ENCODE measurements at places on chromosomes 4 and X.

DNA sequence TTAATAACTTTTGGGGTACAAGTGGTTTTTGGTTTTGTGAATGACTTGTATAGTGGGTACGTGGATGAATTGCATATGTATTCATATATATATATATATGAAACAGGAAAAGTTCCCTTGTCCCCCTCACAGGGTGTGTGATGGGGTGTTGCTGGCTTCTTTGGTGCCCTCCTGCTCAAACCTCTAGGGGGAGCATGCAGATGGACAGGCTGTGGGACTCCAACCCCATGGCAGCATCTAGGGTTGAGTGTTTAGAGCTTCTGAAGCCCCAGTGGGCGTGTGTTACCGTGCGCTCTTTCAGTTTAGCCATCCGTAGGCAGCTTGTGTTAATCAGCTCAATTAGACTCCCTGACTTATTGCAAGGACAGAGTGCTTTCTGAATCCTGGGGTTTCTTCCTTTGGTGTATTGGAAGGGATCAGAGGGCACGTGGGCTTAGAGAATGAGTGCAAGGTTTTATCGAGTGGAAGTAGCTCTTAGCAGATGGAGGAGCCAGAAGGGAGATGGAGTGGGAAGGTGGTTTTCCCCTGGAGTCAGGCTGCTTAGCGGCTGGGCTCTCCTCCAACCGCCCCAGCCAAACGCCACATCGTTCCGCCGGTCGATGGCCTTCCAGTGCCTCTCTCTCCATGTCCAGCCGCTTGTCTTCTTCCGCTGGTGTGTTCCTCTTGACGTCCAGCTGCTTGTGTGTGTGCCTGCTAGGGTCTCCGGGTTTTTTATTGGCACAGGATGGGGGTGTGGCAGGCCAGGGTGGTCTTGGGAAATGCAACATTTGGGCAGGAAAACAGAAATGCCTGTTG lies 674.4 kb upstream of the LCORL start:
- no peak for DNase-seq

DNA sequence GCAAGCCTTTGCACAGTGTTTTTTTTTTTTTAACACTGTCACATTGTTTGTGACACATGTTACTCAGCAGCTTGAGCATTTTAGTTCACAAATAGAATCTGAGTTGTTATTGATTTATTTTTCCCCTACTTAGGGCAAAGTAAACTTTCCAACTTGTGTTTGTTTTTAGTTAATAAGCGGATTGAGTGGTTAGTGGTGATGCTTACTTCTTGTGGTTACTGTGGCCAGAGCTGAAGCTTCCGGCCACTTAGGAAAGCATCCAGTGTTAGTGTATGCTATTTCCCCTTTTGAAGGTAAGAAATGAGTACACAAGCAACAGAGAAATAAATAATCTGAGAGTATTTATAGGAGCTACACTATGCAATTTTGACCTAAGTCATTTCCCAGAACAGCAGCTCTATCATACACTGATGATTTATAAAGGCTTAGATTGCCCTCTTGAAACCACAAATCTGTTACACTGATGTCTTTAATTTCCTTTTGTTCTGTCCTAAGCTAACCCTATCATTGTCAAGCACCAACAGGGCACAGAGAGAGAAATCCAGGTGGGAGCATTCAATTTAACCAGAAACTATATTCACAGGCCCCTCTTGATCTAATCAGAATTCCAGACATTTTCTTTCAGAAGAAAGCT lies 2464.6 kb downstream of the PCDH7 start:
- no peak for DNase-seq

DNA sequence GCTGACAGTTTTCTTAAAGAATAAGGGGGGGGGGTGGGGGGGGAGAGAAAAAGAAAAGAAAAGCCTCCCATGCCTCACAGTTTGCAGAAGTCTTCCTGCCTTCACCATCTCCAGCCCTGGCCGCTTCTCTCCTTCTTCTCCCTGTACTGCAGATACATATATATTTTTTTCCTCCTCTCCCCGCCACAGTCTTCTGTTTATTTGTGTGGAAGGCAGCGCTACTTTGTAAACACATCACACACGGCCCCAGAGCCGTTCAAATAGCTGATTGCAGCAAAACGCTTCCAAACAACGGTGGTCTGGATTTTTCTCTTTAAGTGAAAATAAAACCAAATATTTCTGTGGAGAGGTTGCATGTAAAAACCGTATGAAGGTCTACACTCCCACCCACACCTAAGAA lies 732 bp downstream of the NLGN4X start:
- no peak for DNase-seq

GRCh38 chr4:35151816-35152572 lies 1092.3 kb downstream of the ARAP2 start:
- no peak for DNase-seq

DNA sequence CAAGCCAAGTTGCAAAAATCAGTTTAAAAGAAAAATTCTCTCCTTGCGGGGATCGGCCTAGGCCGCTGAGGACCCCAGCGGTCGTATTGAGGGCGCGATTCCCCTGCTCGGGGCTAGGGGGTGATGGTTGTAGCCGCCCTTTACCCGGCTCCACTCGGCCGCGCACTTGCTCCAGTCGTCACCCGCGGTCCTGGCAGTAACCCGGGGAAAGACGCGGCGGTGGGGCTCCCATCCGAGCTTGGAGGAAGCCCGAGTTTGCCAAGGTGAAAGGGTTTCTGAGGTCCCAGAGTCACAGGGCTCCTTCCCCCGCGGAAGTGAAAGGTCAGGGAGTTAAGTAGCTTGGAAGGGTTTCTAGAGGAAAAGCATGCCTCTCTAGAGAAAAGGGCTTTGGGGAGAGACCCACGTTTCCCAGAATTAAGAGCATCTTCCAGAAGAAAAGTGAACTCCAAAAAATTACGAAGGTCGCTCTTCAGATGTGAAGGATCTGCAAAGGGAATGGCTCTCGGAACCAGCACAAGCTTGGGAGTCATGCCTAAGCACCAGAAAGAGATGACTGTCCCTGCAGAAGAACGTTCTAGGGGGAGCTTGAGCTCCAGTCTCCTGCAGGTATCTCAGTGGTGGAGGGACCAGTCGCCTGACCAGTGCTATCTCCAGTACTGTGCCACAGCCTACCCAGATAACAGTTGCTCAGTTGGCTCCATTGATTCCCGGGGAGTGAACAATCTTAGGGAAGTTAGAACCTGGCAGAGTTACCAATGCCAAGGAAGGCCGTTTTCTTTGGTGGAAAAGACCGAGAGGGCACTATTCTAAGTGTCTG lies 875 bp downstream of the LAP3 start:
- DNase-seq: no peak

DNA sequence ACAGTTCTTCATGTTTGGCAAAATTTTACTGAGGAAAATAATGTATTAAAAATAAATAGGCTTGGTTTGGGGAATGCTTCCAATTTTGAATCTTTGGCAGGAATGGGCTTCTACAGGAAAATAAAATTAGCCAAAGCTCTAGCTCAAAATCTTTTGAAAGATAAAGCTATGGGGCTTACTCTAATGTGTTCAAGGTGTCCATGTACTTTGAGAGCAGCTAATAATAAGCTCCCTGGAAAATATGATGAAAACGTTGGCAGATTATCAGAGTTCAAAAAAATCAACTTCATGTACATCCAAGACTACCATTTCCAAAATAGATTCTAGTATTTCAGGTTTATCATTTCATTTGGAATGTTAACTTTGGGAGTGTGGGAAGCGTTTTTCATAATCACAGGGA lies 158.4 kb downstream of the EMCN start:
- no peak for DNase-seq

- no peak for DNase-seq
Observed at GRCh38 chrX:27466051-27466450, 2.9 kb upstream of the PPP4R3C start.

DNA sequence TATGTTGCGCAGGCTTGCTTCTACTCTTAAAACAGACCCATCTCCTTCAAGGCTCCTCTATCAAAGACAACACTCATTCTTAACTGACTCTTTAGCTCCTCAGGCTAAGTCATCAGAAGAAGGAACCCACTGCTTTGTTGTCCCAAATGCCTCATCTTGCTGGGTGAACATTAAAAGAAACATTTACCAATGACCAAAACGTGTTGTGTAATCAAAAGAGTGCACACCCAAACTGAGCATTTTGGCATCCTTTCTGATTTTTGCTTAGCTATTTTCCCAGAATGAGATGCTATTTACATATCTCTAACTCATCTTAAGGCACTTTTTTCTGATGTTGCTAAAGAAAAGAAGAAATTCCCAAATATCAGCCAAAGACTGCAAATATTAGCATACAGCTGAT lies 131.7 kb upstream of the VCX3A start:
- no peak for DNase-seq

DNA sequence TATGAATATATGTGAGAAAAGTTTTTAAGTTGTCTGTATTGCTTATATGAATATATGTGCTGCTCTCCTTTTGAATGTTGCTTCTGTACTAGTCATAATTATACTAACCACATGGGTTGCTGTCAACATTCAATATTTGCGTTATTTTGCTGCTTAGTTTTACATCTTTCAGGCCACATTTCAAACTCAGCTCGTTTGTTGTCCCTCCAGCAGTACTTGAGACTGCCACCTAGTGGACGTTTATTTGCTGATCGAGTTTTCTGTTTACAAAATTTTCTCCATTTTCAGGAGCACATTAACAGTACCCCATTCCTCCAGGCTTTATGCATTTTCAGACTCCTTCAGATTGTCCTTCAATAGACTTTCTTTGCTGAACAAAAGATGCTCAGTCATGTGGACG lies 75.8 kb downstream of the NUDT11 start:
- DNase-seq: no peak

DNA sequence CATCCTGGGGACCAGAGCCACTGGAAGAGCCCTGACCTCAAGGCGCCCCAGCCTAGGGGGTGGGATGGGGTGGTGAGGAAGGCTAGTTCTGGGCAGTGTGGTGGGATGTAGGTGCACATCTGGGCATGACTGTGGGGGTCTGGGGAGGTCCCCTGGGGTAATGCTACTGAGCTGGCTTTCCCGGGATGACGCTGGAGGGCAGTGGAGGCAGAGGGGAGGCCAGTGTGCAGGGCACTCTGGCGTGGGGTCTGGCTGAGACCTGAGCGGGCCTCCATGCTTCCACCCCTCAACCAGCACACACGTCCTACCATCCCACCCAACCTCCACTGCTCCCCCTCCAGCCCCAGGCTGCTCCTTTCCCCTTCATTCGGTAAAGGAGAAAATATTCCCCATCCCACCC lies 4.8 kb upstream of the SH3BP2 start:
- no peak for DNase-seq

GRCh38 chr4:2259541-2260343 lies 2.2 kb downstream of the MXD4 start:
- DNase-seq: no peak

GRCh38 chr4:62482355-62482754 lies 1282.2 kb downstream of the ADGRL3 start:
- no peak for DNase-seq

GRCh38 chrX:64192673-64193072 lies 12.8 kb downstream of the AMER1 start:
- DNase-seq: no peak

- no peak for DNase-seq
Observed at GRCh38 chrX:154046031-154046781, 26.5 kb upstream of the IRAK1 start.

- DNase-seq: no peak
Observed at GRCh38 chr4:130563889-130564418, 1468.0 kb downstream of the C4orf33 start.

DNA sequence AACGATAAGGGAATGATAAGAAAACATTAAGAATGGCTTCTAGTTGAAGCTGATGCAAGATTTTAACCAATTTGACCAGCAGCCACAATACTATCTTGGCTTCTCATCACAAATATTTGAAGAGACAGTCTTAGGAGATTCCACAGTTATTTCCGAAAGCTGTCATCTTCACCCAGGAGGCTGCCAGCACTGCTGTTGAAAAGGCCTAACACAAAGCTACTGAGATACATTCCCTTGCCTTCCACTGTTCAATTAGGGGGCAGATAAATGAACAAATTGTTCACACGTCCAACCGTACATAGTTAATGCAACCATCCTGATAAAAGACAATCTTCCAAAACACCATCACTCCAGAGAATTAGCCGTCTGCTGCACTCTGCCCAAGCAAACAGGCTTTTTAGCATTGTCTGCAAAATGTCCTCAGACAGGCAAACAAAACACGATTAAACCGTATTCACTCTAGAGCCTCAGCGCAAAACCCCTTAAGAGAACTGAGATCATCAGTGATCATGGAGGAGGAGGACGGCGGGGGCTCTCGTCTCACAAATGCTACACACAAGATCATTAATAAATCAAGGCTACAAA lies 189.8 kb upstream of the PSAPL1 start:
- no peak for DNase-seq

DNA sequence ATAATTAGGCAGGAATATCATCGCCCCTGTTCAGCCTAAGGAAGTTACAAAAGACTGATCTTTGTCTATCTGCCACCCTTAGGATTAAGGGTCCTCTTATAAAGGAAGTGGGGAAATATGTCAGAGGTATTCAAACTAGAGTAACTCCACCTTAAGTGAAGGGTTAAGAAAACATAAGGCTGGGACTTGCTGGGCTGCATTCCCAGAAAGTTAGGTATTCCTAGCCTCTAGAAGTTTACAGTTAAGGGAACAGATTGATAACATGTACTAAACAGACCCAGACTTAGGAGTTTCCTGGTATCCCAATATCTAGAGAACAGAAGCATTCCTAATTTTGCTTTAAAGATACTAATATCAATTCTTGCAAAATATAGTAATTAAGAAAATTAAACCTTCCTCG lies 6.0 kb downstream of the CXCL2 start:
- no peak for DNase-seq

GRCh38 chr4:107823870-107824349 lies 822 bp upstream of the SGMS2 start:
- DNase-seq: no peak

Measured in esophagus squamous epithelium (tissue), 5 donors.